Uterus (tissue), 4 donors: ENCODE measurements at places on chromosomes 11 and 22.

GRCh38 chr22:29031227-29032011 is 30.2 kb downstream of the C22orf31 start:
- DNase-seq, result peak; percentile 85

DNA sequence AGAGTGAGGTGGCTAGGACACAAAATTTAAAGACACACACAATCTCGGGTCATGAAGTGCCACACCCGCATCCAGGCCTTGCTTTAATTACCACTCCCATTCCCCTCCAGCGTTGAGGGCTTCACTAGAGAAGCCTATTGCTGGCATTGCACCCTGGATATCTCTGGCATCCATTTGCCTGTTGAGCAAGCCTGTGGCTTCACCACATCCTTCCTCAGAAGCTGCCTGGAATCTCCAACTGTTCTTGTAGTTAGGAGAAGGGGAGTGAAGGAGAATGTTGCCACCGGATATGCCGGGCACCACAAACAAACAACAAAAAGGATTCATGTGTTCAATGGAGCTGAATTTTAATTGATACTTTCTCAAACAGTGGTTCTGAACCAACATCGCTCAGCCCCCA is 34.4 kb upstream of the RCN1 start:
- no peak for DNase-seq

DNA sequence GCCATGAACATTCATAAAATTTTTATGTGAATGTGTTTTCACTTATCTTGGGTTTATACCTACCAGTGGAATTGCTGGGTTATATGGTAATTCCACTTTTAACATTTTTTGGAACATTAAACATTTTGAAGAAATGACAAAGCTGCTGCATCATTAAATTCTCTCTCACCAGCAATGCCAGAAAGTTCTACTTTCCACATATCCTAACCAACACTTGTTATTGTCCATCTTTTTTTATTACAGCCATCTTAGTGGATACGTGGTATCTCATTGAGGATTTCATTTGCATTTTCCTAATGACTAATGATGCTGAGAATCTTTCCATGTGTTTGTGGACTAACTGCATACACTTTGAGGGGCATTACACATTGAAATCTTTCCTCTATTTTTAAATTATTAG is 122.6 kb downstream of the SIK3 start:
- DNase-seq, result no peak

GRCh38 chr11:96969251-96969650 is 579.4 kb downstream of the JRKL start:
- DNase-seq, result no peak

DNA sequence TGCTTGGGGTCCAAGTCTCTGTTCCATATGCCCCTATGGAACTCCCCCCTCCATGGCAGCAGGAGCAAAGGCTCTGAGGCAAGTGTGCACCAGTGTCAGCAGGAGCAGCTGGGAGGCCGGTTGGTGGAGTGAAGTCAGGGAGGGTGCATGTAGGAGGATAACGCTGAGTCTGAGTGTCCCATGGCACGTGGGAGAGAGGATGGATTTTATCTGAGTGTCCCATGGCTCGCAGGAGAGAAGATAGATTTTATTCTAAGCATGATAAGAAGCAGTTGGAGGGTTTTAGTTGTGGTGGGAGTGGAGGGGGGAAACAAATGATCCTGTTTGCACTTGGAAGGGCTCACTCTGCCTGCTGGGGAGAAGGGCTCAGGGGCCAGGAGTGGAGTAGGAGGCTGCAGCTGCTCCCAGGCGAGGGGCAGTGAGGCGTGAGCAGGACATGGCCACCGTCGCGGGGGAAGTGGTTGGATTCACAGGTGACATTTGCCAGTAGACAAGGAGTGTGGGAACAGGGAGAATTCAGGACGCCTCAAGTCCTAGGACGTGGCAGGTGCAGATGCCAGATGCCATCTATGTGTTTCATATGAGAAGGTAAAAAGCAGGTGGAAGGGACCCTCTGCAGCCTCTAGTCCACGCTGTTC is 33.6 kb upstream of the PARVG start:
- no peak for DNase-seq

DNA sequence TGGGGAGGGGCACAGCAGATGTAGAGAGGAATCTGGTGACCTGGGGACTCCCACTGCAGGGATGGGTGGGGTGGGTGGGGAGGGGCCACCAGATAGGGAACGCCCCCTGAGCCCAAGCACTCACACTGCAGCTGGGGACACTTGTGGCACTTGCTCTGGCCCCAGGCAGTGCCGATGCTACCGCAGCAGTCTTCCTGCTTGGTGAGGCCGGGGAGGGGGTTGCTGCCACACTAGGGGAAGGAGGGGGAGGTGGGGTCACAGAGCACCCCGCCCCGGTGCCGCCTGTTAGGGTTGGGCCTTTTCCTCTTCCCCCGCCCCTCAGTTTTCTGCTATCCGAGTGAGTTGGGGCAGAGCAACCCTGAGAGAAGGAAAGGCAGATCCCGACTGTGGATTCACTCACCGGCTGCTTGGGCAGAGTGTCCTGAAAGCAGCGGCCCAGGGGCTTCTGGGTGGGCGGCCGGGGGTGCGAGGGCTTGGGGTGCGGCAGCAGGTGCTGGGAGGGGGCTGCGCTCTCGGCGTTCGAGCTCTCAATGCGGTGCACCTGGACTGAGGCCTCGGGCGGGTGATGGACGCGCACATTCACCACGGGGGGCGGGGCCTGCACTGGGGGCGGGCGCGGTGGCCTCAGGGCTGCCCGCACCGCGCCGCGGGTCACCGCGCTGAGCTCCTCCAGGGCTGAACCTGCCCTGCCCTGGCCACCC is 4.7 kb downstream of the LTBP3 start:
- no peak for DNase-seq

DNA sequence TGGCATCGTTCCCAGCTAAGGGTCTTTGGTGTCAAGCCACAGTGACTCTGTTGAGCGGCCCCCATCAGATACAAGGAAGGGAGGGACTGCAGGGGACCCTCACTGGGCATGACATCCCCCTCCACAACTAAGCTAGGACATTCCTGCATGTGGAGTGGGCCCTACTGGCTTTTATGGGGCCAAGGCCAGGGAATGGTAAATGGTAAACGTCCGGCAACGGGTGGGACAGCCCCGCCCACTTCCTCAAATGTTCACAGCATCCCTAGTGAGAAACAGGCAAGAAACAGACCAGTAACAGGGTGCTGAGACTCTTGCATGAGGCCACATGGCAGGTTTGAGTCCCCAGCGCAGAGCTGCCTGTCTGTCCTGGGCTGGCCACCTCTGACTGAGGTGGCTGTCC is 4.4 kb downstream of the TMPRSS6 start:
- DNase-seq, result no peak

- DNase-seq, result peak; percentile 20
Measured at GRCh38 chr11:91926965-91927364, 297.7 kb upstream of the FAT3 start.

DNA sequence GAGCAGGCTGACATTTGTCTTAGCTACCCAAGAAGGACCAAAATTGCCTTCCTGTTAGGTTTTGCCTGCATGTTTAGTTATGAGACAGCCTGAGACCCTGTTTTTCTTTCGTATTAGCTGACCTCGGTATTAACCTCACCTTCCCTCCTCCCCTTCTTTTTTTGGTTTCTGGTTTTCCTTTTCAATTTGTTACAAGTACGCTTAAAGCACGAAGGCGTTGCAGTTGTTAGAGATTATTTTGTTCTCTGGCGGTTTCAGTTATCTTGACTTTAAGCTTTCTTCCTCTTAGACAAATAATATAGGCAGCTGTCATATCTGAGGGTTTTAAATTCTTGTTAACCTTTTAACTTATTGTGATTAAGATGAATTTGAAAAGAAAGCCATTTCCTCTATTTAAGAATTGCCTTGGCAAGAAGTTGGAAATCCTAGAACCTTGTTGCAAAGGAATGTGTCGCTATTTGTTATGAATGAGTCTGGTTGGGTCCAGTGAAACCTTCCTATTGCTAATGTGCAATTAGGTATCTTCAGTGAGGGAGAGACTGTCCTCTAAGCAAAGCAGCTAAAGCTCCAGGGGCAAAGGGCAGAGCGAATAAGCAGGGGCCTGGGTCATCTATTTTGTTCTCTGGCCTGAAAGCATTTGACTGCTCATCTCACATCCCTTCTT is 45.7 kb downstream of the PACS1 start:
- DNase-seq, result no peak

DNA sequence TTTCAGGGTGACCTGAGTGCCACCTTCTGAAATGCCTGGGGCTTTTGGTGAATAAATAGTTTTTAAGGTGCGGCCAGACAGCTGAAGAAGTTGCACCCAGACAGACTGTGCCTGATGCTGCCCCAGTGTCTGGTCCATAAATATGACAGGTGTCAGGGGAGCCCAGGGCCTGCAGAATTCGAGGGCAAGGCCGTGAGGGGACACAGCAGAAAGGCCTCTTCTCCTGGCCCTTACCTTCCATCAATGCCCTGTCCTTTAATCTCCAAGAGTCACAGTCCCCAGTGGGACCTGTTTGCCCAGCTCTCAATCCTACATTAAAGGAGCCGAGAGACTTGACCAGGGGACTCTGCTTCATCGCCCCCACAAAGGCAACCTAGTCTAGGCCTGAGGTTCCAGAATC is 45.7 kb downstream of the NAT10 start:
- DNase-seq, result no peak
